Stimulated activated CD4-positive, alpha-beta T cell treated with anti-CD3 and anti-CD28 coated beads, TNF-alpha, amount 100 ng/mL, for 24 hours (primary cell): ENCODE measurements at places on chromosomes 6 and 20.

GRCh38 chr20:21026951-21027350 is 79.2 kb downstream of the LINC00237 start:
- DNase-seq: no peak

GRCh38 chr6:15990179-15990578 is 138.7 kb upstream of the MYLIP start:
- DNase-seq: no peak

DNA sequence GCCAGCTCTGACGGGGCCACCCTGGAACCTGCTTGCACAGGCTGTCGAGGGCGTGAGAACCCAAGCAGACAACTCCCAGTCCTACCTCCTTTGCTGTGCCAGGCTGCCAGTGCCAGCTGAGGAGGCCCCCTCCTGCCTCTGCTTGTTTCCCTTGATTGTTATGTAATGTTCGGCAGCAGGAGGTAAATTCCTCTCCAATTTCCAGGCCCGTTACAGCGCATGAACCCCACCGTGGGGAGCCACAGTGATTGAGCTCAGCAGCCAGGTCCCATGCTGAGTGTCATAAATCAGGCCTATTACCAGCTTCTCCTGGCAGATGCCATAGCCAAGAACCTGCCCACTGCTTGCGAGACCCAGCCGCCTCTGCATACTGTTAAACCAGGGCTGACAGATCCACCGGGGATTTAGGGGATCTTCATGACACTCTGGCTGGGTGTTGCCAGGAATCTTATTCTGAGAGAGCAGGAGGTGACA is 320.5 kb downstream of the DHX35 start:
- DNase-seq: no peak

GRCh38 chr6:116564311-116564710 is 7.0 kb upstream of the RWDD1 start:
- no peak for DNase-seq

- DNase-seq: no peak
Measured at GRCh38 chr6:155604991-155605390, 149.4 kb upstream of the NOX3 start.

GRCh38 chr6:121688974-121689373 is 253.5 kb downstream of the GJA1 start:
- no peak for DNase-seq

DNA sequence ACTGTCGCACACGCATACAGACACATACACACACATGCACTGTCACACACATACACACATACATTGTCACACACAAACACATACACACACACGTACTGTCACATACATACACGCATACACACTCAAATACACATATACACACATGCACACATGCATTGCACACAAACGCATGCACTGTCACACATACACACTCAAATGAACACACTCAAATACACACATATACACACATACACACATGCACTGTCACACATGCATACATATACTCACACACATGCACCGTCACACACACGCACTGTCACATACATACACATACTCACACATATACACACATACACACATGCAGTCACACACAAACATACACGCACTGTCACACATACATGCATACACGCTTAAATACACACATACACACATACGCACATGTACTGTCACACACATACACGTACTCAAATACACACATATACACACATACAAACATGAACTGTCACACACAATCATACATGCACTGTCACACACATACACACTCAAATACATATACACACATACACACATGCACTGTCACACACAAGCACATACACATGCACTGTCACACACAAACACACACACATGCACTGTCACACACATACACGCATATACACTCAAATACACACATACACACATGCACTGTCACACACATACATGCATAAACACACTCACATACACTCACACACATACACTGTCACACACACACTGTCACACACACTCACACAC is 548.6 kb upstream of the BTBD3 start:
- no peak for DNase-seq

DNA sequence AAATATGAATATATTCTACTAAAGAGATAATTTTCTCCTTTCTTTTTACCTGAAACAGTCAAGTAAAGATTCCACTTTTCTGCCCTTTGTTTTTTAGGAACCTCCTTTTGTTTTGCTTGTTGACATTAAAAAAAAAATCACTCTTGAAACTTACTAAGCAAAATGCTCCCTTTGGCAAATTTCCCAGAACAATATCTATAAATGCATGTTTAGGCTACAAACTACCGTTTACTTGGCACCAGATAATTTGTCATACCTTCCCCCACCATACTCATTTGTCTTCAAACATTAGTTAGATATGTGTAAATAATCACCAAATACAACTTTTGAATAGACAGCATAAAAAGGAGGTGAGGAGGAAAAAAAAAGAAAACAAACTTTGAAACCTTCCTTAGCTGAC is 604.7 kb downstream of the RFPL4B start:
- DNase-seq: no peak

- no peak for DNase-seq
Measured at GRCh38 chr6:56694002-56694401, 51.3 kb upstream of the DST start.

GRCh38 chr6:157597461-157598312 is 216.7 kb downstream of the ZDHHC14 start:
- no peak for DNase-seq

DNA sequence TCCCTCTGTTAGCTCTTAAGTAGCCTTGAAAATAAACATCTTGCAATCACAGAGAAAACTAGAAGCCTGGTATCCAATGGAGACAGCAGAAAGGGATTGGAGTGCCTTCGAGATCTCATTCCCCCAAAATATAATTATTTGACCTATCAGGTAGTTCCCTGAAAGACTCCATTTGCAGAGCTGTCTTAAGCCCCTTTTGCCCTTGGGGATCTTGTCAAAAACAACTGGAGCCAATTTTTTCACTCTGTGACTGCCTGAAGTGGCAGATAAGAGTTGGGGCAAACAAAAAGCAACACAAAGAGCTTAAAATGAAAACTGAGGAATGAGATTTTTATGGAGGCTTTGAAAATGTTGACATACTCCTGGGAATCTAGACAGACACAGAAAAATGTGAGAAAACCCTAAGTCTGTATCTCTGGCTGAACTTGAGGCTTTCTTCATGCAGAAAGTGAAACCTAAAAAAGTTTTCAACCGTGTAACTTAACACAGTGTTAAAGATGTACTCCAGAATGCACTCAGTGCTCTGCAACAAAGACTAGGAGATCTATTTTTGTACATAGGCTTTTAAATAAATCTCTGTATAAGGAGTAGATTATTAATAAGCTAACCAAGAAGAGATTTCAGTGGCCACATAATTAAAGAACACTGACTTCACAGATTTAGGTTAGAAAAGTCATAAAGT is 971.1 kb upstream of the MAN1A1 start:
- DNase-seq: no peak

GRCh38 chr20:14445310-14445709 is 107.9 kb upstream of the FLRT3 start:
- DNase-seq: no peak

GRCh38 chr6:74607468-74607867 is 598.4 kb downstream of the COL12A1 start:
- DNase-seq: no peak

- no peak for DNase-seq
Measured at GRCh38 chr6:119138906-119139541, 60.6 kb upstream of the FAM184A start.

DNA sequence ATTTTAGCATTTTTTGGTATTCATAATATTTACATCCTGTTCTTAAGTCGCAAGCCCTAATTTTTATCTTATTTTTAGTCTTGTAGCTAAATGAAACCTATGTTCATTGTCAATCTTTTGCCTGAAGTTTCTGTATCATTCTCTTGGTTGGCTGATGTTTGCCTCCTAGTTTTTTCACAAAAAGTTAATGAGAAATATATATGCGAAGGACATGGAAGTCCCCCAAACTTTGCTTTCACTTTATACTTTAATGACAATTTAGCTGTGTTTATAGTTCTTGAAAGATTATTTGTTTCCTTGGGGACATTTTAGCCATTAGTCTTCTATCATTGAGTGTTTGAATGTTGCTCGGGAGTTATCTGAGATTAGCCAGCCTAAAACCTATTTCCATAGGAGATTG is 118.2 kb downstream of the COL19A1 start:
- DNase-seq: no peak

- no peak for DNase-seq
Measured at GRCh38 chr6:121187200-121187832, 147.0 kb downstream of the TBC1D32 start.

GRCh38 chr6:101393251-101393828 is at the start of gene GRIK2:
TSS of gene GRIK2 (plus strand) at chr6:101393708.
- no peak for DNase-seq

DNA sequence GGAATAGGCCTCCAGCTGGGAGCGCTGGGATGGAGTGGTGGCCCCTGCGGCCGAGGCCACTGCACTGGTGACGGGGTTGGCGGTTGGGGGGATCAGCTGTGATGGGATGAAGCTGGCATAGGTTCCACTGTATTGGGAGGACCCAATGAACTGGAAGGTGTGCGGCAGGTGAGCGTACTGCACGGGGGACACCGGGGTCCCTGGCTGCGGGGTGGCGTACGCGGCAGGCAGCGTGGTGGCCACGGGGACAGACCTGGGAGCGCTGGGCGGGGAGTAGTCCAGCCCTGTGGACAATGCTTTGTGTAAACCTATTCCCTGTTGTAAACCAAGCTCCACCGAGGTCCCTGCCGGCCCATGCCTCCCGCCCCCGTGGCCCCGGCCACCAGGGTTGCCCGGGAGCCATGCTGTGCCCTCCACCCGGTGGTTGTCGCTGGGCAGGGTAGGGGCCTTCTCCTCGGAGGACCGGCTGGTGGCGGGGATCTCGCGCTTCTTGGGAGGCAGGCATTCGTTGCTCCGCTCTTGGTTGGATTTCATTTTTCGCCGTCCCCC is 89.5 kb downstream of the GMPR start:
- no peak for DNase-seq

GRCh38 chr6:28897369-28897745 is 26.4 kb downstream of the TRIM27 start:
- no peak for DNase-seq

- no peak for DNase-seq
Measured at GRCh38 chr20:20765696-20766365, 53.4 kb upstream of the RALGAPA2 start.

DNA sequence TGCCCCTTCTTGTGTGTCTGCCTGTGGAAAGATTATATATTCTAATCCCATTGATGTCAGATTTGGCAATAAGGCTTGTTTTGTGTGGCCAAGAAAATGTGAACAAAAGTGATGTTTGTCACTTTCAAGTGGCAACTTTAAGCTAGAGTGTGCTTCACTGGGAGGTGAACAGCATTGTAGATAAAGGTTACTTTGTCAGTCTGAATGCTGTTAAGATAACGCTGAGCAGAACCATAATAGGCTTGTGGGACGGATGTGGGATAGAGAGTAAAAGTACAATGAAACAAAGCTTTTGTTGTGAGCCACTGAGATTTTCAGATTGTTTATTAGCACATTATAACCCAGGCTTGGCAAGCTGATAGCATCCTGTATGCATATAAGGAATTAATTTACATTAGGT is 303.8 kb upstream of the MAN1A1 start:
- no peak for DNase-seq

DNA sequence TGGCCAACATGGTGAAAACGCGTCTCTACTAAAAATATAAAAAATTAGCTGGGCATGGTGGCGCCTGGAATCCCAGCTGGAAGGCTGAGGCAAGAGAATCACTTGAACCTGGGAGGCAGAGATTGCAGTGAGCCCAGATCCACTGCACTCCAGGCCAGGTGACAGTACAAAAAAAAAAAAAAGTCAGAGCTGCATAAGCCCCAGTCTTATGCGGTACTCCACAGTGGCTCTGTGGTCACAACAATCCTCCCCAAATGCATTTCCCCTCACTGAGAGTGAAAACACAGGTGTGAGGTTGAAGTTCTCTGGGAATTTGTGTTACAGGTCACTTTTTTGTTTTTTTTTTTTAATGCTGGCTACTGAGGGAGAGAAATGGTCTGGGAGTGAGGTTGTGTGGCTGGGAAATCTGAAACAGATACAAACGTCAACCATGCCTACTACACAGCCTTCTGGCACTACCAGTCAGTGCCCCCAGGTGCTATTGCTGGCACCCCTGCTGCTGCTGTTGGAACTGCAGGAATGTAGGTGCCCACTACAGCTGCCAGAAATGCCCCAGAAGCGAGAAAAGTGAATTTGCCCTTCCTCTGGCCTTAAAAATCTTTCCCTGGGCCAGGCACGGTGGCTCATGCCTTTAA is 5.7 kb downstream of the MRPS26 start:
- no peak for DNase-seq

DNA sequence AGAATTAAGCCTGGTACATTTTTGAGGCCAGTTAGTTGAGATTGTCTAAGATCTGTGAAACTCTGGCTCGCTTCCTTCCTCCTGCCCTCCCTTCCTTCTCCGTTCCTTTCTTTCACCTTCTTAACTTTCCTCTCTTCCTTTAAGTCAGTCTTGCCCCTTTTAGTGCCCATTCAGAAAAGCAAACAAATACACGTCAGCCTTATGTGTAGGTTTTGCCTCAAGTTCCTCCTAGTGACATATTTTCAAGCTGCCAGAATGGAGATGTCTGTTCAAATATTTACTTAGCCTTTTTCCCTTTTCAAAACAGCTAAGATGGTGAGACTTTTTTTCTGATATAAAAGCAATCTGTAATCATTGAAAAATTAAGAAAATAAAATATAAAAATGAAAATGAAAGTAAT is 178.4 kb downstream of the FARS2 start:
- DNase-seq: no peak

- no peak for DNase-seq
Measured at GRCh38 chr6:139996253-139996834, 621.9 kb upstream of the CITED2 start.

GRCh38 chr6:36098920-36099647 is 31.2 kb upstream of the MAPK13 start:
- DNase-seq: no peak

DNA sequence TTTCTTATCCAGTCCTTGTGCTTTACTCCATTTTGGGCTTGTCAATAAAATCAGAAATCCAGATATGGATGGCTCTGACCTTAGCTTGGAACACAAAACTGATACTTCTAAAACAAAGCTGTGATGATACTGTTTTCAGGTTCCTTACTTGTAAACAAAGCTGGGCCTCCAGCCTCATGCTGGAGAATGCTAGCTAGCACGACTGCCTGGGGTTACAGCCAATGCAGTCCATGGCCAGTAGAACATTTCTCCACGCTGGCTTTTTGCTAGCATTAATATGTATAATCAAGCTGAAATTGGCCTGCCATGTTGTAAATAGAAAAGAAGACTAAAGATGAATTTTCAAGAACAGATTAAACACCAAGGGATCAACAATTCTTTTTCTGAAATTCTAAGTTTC is 63.9 kb downstream of the MTHFD1L start:
- no peak for DNase-seq
